Mucosa of descending colon (tissue), 3 donors: ENCODE measurements at places on chromosomes 1 and 21. TPM values are rescaled to one million over a fixed set of nuclear protein-coding genes. Genes with fewer than 3 reads are reported as not detected.

- DNase-seq = no peak
These were observed 69.5 kb upstream of the KCND3 start for GRCh38 chr1:112058815-112059450.

- DNase-seq = no peak
These were observed 1.2 kb downstream of the SDHB start for GRCh38 chr1:17052641-17053040.

DNA sequence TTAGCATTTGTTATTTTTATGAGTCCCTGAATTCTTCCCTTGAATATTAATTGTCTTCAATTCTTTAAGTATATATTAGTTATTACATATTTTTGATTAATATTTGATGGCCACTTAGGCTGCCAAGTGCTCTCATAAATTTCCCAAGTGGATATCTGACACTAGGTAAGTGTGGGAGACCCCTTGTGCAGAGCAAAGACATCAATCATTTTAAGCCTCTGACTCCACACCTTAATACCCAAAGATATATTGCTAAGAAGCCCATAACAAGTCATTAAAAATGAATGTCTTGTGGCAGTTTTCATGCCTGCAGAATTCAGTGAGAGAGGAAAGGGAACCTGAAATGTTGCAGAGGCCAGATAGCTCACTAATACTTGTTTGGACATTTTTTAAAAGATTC lies 58.4 kb upstream of the PROX1 start:
- no peak for DNase-seq

- no peak for DNase-seq
These were observed 17.0 kb downstream of the LPGAT1 start for GRCh38 chr1:211813590-211813989.

The UTS2 gene
- not detected for total RNA-seq
